ENCODE measurements at places on chromosomes 7 and 10.

GRCh38 chr7:87369216-87369615 lies 23.8 kb downstream of the CROT start:
- DNase-seq: no peak

- DNase-seq: no peak
These were observed 434.2 kb downstream of the LRMDA start for GRCh38 chr10:75865413-75866299.

DNA sequence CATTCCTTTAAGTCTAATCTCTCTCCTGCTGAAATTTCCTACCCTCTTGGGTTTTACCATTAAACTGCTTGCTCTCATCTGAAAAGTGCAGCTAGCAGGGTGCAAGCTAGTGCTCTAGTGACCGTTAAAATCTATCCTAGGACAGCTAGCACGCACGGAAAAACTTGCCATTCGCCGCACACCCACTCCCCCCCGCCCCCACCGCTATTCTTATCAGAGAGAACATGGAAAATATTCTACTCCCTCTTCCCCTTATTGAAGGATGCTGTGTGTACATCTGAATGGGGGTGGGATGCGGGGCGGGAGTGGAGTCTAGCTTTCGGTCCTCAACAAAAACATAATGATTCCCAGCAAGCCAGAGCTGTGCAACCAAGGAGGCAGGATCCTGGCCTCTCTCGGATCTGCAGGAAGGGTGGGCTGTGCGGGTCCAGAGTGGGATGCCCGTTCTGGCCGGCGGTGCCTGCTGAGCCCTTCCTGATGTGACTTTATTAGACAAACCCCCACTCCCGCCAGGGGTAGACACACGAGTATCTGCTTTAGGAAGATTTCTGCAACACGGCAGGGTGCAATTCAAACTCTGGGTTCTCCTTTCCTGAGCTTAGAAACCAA lies 1.1 kb upstream of the ADRA2A start:
- no peak for DNase-seq

- DNase-seq: no peak
These were observed 105.4 kb upstream of the GLI3 start for GRCh38 chr7:42342381-42342780.

DNA sequence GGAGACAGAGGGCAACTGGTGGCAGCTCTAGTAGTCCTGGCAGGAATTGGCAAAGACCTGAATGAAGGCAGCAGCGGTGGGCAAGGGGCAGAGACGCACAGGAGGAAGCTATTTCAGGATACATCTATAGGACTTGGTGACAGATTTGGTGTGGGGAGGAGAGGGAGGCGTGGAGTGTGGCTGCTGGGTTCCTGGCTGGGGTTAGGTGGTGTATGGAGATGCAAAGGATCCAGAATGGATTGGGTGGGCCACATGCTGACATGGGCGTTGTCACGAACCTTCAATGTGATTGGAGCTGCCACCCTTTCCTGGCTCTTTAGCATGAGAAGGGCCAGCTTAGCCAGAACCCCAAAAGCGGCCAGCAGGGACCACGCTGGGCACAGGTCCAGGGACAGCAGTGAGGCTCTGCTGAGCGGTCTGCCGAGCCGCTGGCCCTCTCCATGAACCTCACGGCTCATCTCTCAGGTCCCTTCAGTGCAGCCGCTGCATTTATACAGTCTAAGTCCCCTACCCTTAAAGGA lies 10.2 kb upstream of the ADCY1 start:
- DNase-seq: no peak

DNA sequence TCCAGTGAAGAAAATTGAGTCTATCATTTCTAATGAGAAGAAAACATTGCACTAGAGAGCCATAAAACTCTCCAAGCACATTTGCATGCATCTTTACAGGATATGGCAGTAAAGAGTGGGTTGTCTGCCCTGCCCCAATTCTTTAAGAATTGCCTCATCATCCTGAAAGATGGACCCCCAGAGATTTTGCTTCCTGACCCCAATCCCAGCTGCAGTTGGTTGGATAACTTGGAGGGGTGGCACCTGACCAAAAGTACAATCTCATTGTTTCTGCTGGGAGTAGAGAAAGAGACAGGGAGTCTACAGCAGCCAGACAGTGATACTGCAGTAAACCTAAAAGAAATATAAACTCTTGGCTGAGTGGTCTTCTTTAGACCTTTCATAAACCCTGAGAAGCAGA lies 49.1 kb upstream of the ADCY1 start:
- no peak for DNase-seq

Measured in stimulated activated CD4-positive, alpha-beta T cell treated with anti-CD3 and anti-CD28 coated beads, Interleukin-4, amount 100 ng/mL, for 1 hour (primary cell).